ENCODE measurements at places on chromosomes 13 and 19. TPM values are rescaled to one million over a fixed set of nuclear protein-coding genes. Genes with fewer than 3 reads are reported as not detected.
A peak's percentile ranks its signal among the peaks of the same experiment; 100 is the strongest.

ZNF285 gene
- 0.47 TPM for total RNA-seq

PALM3 gene
- total RNA-seq: not detected

SHD gene
- not detected for total RNA-seq

LSM14A gene
- 127 TPM for total RNA-seq

FGF22 gene
- total RNA-seq: not detected

TTYH1 gene
- total RNA-seq: not detected

ZNF615 gene
- total RNA-seq: 10.0 TPM

SBK2 gene
- total RNA-seq: not detected

- DNase-seq: peak; percentile 94
- no peaks in the 10 kb centered on the region for H3K27me3 ChIP-seq
- H3K4me3 ChIP-seq: peak within 1 kb of the TSS; percentile 56
- peak within 1 kb of the TSS; percentile 65 for H3K27ac ChIP-seq
- no peaks in the 10 kb centered on the region for H3K36me3 ChIP-seq
- H3K4me1 ChIP-seq: peaks cover 4% of the 10 kb centered on the region
These were observed at the start of gene POU2F2 for GRCh38 chr19:42132030-42132628. TSS of gene POU2F2 (minus strand) at chr19:42132446. CDS start at chr19:42132411, 35 bp downstream.

DNA sequence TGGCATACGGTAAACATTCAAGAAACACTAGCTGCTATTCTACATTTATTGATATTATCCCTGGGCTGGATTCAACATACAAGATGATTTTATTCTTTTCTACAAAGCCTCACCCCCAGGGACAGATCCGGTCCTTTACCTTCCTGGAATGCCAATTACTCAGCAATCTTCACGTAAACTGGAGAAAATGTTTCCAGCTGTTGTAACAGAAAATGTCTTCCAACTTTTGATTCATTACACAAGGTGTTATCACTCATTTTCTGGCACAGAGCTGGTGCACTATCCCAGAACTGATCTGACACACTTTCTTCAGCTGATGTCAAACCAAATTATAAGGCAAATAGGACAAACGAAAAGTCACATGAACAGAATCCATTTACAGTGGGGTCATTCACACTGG is 33.1 kb downstream of the DCLK1 start:
- H3K4me3 ChIP-seq: no peak overlapping the region
- H3K27me3 ChIP-seq: no peaks in the 10 kb centered on the region
- H3K4me1 ChIP-seq: no peaks in the 10 kb centered on the region

- peaks cover 21% of the 10 kb centered on the region for H3K4me1 ChIP-seq
- H3K27me3 ChIP-seq: peaks cover 13% of the 10 kb centered on the region
- peak within 1 kb of the TSS; percentile 56 for H3K4me3 ChIP-seq
- no peak for DNase-seq
- peak within 1 kb of the TSS; percentile 25 for H3K27ac ChIP-seq
These were observed at the start of gene DIRAS1 for GRCh38 chr19:2720777-2721569. TSS of gene DIRAS1 (minus strand) at chr19:2721372. CDS start at chr19:2717806, 3,566 bp downstream.

DNA sequence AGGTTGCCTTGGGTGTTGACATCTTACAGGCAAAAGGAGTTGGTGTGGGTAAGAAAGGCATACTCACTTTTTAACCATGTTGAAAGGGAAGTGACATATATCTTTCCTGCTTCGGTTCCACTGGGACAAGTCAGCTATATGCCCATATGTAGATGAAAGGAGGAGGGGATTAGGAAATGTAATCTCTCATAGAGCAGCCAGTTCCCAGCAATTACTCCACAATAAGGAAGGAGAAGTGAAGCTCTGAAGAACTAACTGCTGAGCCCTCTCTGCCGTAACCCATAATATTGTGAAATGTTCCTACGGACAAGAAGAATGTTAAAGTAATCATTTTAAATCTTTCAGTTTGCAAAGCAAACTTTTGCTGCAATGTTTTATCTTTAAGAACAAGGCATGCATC is 82.2 kb downstream of the EDNRB start:
- H3K4me1 ChIP-seq: no peaks in the 10 kb centered on the region
- H3K27me3 ChIP-seq: no peaks in the 10 kb centered on the region
- H3K36me3 ChIP-seq: no peaks in the 10 kb centered on the region
- H3K4me3 ChIP-seq: no peak overlapping the region

- H3K36me3 ChIP-seq: no peaks in the 10 kb centered on the region
- H3K27ac ChIP-seq: no peak overlapping the region
- H3K27me3 ChIP-seq: no peaks in the 10 kb centered on the region
- DNase-seq: no peak
- no peak overlapping the region for H3K4me3 ChIP-seq
These were observed 76.6 kb upstream of the SPATA13 start for GRCh38 chr13:24083722-24084421.

- H3K4me1 ChIP-seq: no peaks in the 10 kb centered on the region
- H3K27ac ChIP-seq: no peak overlapping the region
- H3K4me3 ChIP-seq: no peak overlapping the region
- no peak for DNase-seq
- no peaks in the 10 kb centered on the region for H3K36me3 ChIP-seq
These were observed 73.7 kb downstream of the LACC1 start for GRCh38 chr13:43953370-43953769.

DNA sequence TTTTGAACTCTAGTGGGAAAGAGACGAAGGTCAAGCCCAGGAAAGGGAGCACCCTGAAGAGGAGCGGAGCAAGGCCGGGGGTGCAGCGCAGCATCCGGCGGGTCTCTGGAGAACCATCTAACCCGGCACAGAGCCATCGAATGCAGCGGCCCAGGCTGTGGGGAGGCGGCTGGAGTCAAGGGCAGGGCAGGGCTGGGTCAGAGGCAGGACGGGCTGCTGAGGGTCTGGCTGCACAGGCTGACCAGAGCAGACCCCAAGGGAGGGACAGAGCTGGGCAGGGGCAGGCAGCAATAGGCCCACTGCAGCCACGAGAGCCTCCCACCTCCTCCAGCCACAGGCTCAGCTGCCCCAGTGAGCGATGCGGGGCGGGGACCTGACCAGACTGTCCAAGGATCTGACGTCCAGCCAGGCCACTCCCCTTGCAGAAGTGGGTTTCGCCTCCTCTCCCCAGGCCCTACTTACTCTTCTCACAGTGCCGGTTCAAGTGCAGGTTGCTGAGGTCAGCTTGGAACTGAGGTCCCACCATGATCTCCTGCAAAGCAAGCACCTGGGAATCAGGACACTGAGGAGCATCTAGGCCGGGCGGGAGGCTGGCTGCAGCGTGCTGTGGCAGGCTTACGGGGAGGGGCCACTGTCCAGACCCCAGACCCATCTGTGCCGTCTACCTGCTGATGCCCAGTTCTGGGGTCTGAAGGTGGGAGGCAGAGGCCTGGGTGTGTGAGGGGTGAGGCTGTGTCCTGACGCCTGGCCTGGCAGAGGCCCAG is 19.2 kb downstream of the MIER2 start:
- H3K36me3 ChIP-seq: no peaks in the 10 kb centered on the region
- no peaks in the 10 kb centered on the region for H3K27me3 ChIP-seq

DNA sequence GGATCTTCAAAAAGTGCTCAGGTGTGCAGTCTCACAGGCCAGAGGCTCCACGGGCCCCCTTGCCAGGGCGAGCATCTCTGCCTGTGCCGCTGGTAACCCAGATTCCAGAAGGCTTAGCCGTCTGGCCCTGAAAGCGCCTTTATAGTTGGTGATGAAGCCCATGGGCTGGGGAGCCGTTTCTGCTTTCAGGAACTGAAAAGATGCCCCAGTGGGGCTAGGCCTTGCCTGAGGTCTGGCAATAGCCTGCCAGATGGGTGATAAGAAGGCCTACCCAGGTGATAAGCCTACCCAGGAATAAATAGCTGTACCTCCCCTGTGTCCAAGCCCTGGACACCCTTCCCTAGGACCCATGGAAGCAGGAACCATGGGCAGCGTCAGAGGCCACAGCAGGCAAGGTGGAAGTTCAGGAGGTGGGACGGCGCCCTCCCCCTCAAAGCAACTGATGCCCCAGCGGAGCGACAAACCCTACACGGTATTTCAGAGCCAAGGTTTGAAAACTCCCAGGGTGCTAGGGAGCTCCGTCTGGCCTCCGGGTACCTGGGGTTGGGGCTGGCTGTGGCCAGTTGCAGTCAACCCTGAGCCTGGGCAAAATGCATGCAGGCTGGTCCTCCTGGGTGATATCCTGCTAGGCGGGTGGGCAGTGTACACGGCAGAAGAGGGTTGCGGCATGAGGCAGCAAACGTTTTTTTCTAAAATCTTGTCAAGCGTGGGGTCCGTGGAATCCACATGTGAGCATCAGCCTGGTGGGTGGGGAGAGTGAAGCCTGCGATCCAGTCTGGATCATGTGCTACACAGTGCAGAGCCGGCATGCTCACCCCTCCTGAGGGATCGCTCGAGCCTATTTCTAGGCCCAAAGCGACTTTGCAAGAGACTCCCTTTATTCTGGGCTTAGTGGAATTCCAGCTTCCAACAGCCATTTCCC is 45.3 kb downstream of the ACTN4 start:
- H3K36me3 ChIP-seq: no peaks in the 10 kb centered on the region
- H3K4me1 ChIP-seq: peaks cover 17% of the 10 kb centered on the region
- H3K27ac ChIP-seq: peak overlapping the region; percentile 96
- no peak for DNase-seq
- H3K27me3 ChIP-seq: no peaks in the 10 kb centered on the region

GRCh38 chr13:110248449-110249143 is 58.4 kb downstream of the COL4A1 start:
- H3K27ac ChIP-seq: peak overlapping the region; percentile 87
- H3K27me3 ChIP-seq: no peaks in the 10 kb centered on the region

GRCh38 chr13:31909864-31910551 is 121.6 kb upstream of the FRY start:
- no peaks in the 10 kb centered on the region for H3K27me3 ChIP-seq
- no peak overlapping the region for H3K27ac ChIP-seq
- no peaks in the 10 kb centered on the region for H3K36me3 ChIP-seq

- no peaks in the 10 kb centered on the region for H3K27me3 ChIP-seq
- peak within 1 kb of the TSS; percentile 64 for H3K27ac ChIP-seq
- DNase-seq: peak; percentile 98
- no peaks in the 10 kb centered on the region for H3K4me1 ChIP-seq
These were observed at the start of gene ABHD8 for GRCh38 chr19:17303167-17303939. TSS of gene ABHD8 (minus strand) at chr19:17303425. CDS start at chr19:17301616, 1,809 bp downstream.

DNA sequence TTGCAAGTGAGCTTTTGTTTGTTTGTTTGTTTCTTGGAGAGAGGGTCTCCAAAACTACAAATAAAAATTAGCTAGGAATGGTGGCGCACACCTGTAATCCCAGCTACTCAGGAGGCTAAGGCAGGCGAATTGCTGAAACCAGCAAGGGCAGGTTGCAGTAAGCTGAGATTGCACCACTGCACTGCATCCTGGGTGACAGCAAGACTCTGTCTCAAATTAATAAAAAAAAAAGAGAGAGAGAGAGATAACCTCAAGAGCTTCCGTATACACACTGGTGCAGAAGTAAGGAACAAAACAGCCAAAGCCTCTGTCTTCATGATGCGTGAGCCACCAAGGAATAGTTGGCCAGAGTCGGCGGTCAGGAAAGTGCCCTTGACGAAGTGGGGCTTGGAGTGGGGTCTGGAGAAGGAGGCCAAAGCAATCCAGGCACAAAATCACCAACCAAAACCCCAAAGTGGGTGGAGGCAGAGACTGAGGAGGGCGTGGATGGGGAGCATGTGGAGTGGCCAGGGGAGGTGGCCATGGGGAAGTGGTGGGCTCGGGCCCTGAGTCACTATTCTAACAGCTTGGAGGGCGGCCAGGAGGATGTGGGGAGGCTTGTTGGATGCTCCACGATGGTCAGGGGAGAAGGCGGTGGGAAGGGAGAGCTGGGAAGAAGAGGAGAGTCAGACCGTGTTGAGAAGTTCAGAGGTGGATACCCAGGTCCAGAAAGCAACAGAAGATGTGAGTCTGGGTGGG is 21.2 kb upstream of the TOMM40 start:
- H3K4me3 ChIP-seq: no peak overlapping the region
- no peak overlapping the region for H3K27ac ChIP-seq
- DNase-seq: no peak
- peaks cover 57% of the 10 kb centered on the region for H3K36me3 ChIP-seq
- no peaks in the 10 kb centered on the region for H3K4me1 ChIP-seq

- H3K27ac ChIP-seq: no peak overlapping the region
- no peak overlapping the region for H3K4me3 ChIP-seq
- DNase-seq: no peak
- no peaks in the 10 kb centered on the region for H3K27me3 ChIP-seq
These were observed 1.7 kb upstream of the SLITRK5 start for GRCh38 chr13:87669379-87669978.

DNA sequence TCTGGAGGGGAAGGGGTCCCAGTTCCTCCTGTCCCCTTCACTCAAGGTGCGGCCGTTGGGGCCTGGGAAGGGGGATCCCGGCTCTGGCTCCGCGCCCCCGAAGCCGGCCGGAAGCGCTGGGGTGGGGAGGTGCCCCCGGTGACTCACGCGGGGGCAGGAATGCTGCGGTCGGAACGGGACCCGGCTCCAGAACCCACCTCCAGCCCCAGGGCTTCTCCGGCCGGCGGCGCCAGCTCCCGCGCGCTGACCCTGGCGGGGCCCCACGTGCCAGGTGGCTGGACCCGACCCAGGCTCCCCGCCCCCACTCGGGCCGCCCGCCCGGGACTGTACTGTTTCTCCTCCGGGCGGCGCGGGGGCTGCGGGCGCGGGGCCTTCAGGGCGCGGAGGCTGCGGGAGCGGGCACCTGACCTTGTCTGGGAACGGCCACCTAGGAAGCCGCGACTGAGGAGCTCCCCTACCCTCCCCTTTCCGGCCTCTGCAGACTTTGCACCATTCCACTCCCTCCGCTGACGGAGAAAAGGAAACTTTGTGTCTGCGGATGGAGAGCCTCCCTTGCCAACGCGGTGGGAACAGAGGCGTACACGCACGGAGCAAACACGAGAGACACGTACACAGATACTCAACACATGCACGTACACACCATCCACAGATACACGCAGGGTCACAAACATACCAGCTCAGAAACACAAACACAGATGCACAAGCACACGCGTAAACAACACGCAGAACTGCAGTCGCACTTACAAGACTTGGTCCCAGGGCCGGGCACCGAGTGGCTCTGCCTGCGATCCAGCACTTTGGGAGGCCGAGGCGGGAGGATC is 7.2 kb downstream of the AXL start:
- H3K4me1 ChIP-seq: peaks cover 7% of the 10 kb centered on the region
- H3K36me3 ChIP-seq: no peaks in the 10 kb centered on the region
- DNase-seq: peak; percentile 82
- H3K27ac ChIP-seq: peak overlapping the region; percentile 72
- peak overlapping the region; percentile 48 for H3K4me3 ChIP-seq

DNA sequence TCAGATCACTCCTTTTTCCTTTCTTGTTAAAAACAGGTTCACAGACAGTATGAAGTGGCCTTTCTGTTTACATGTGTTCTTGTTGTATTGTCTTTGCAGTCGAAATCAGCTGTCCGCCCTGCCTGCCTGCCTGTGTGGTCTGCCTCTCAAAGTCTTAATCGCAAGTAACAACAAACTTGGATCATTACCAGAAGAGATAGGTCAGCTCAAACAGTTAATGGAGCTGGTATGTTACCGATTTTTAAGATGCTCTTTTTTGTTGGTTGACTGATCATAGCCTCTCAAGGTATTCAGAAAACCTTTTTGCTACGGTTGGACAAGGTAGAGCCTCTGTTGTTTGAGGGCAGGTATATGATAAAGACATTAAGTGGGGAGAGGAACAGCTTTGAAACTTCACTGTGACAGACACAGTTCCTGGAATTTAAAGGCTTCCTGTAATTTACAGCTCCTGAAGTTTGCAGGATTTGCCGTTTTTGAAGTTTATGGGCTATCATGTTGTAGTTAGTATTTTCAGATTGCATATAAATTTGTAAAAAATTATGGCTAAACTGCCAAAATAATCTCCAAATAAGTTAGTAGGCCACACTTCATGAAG is 116.1 kb downstream of the LRCH1 start:
- peak overlapping the region; percentile 46 for H3K27ac ChIP-seq
- no peak for DNase-seq
- peaks cover 46% of the 10 kb centered on the region for H3K4me1 ChIP-seq
- H3K4me3 ChIP-seq: no peak overlapping the region

Measured in Peyer's patch (tissue), 4 donors.